ENCODE measurements at places on chromosomes 7 and 10.

- DNase-seq, result no peak
These were observed 131.0 kb upstream of the EEPD1 start for GRCh38 chr7:36021917-36022550.

DNA sequence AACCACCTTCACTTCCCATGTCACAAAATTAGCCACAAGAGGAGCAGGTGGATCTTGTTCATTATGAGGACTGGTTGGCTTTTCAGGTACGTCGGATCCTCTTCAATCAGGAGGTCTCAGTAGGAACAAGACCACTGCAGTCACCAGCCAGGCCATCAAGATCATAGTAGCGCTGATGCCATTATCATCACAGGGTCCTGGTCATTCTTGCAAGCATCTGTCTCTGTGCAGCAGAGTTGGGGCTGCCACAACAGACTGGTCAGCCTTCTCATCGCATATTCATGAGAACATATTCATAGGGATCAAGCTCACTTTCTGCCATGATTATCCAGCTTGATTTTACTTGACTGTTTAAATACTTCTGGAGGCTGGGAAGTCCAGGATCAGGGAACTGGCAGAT is 67.1 kb downstream of the ADCYAP1R1 start:
- DNase-seq, result no peak

DNA sequence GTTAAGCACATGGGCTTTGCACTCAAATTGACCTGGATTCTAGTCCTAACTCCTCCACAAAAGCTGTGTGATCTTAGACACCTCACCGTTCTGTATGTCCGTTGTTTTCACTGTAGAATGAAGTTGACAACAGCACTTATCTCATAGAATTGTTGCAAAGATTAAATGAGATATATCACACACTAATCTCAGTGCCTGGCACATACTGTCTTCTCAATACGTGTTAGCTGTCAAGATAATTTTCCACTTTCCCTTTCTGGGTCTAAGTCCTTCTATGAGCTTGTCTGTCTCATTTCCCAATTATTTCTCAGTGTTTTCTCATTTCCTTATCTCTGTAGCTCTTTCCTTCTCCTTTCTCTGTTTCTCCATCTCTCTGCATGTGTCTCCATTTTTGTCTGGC is 296.6 kb downstream of the KCNMA1 start:
- DNase-seq, result no peak

DNA sequence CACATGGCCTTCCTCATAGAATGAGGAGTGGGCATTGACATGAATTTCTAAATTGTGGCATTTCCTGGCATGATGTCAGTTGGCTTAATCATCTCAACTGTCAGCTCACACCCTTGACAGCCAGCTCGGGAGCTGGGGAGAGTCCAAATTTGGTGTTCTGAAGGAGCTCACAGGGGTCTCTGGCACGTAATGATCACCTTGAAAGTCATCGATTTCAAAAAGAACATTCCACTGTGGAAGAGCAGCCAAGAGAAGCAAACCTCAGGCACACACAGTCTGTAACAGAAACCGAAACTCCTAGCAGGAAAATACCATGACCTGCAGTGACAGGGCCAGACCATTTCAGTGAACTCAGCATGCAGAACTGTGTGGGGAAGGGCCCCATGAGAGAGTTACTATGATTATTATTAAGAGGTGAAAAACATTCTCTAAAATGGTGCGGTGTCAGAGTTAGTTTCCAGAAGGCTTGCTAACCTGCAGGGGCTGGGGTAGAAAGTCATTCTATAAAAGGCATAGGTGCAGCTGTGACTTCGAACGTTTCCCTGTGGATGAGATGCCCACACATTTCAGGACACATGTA is 26.4 kb upstream of the KLF6 start:
- DNase-seq, result peak; percentile 32

- no peak for DNase-seq
These were observed 1.2 kb downstream of the PTEN start for GRCh38 chr10:87864496-87865059.

DNA sequence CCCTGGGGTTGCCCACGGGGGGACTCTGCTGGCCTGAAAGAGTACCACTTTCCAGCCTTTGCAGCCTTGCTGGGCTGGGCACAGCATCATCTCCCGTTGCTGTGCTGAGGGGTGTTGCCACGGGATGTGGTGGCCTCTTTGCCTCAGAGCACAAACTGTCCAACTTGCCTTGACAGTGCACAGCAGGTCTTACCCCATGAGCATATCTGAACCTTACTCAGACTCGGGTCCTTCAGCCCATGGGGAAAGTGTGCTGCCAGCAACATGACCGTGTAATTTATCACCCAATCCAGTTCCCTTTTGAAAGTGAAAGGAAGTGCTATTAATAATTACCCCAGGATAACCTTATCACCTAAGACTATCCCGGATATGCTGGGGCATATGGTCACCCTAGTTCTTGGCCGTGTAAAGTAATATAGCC is 46.8 kb downstream of the TBXAS1 start:
- no peak for DNase-seq

DNA sequence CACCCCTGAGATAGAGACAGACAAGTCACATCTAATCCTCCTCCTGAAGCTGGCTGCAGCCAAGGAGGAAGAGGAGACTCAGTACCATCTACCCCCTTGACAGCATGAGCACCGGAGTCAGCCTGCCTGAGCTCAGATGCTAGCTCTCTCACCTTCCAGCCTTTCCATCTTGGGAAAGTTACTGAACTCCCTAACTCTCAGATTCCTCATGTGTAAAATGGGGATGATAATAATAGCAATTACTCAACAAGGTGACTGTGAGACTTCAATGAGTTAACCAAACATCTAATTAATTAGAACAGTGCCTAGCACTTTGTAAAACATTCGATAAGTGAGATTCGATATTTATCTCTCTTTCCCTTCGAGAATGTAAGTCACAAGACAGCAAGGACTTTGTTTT is 6.4 kb downstream of the KDM7A start:
- DNase-seq, result no peak

DNA sequence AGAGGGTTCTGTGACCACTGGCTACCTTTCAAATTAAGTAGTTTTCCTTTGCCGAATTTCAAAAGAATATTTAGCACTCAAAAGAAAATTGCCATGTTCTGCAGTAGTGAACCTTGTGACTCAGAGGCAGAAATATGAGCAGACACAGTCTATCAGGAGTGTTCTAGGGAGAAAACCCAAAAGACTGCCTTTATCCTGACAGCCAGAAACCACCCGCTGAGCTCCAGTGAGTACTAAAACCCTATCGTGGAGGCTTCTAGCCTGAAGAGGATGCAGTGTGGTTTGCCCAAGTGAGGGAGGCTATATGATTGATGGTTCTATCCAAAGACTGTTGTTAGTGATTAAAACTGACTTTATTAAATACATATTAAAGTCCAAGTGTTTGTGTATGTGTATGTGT is 21.9 kb downstream of the CHRM2 start:
- no peak for DNase-seq

DNA sequence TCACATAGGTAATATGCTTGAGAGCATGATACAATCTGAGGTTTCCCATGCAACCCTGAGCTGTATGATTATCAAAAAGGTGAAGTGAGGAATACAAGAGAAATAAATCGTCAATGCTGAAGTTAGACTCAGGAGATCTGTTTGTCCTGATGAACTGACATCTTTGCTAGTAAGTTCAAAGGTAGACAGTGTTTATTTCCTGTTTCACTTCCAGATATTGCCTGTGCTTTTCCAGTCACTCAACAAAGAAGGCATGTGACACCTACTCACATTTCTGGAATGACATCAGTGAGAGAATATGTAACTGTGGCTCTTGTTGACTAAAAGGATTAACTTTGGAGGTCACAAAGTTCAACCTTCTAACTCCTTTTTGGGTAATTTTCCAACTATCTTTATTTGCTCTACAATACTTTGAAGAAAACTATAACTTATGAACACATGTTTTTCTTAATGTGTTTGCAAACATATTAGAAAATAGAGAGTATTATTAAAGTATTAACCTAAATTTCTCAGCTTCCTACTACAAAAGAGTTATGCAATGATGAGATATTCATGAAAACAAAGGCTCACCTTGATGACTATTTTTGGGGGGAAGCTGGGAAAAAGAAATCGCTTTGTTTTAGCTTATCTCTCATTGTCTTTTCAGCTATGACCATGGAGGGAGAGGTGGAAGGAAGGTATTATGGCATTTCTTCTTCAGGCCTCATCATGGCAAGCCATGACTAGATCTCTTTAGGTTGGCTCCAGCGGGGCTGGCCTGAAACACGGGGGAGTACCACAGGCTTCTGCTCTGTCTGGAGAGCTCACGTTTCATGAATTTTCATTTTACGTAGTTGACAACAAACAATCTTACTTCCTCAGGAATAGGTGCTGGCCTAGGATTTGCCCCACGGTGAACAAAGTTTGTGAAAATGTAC is 214.7 kb upstream of the SLC26A5 start:
- no peak for DNase-seq

DNA sequence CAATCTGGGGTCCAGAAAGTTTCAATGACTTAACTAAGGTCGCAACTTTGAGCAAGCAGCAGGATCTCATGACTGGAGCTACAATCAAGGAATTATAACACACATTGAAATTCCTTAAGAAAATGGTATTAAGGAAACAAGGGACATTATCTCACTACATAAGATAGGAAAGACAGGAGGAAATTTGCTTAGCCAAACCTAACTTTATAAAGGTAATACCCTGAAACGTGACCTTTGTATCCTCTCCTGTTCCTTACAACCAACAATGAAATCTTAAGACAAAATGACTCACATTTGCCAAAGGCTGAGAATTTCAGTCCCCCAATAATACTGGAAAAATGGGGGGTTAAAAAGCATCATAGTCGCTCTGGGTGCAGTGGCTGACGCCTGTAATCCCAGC is 218.9 kb upstream of the LYZL1 start:
- DNase-seq, result no peak

DNA sequence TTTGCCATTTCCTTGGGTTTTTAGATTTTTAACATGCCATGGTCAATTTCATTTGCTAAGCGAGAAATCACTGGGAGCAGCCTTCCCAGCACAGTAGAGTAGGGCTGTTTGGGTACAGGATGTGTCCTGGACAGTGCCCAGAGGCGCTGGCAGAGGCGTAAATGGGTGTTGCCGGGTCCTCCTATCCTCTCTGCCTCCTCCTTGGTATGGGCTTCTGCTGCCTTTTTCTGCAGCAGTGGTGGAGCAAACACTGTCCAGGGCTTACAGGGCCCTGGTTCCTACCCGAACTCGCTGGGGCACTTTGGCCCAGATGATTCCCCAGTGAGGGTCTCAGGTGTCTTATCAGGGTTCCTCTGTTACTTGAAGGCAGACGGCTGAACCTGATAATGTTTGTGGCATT is 298.3 kb downstream of the RPS24 start:
- no peak for DNase-seq

GRCh38 chr7:73683788-73684693 is 644 bp downstream of the BUD23 start:
- no peak for DNase-seq

DNA sequence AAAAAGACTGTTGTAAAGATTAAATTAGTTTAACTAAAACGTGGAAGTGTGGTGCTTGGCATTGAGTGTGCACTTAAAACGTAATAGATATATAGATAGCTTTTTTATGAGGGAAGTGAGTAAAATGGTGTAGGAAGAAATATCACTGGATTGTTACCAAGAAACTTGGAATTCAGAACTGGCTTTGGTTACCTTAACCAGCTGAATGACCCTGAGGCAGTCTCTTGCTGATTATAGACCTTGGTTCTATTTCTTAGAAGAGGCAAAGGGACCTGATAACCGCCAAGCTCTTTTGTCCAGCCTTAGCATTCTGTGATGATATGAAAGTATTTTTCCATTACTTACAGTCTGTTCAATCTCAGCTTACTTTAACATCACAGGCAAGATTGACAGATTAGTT is 3.8 kb downstream of the REEP3 start:
- no peak for DNase-seq

DNA sequence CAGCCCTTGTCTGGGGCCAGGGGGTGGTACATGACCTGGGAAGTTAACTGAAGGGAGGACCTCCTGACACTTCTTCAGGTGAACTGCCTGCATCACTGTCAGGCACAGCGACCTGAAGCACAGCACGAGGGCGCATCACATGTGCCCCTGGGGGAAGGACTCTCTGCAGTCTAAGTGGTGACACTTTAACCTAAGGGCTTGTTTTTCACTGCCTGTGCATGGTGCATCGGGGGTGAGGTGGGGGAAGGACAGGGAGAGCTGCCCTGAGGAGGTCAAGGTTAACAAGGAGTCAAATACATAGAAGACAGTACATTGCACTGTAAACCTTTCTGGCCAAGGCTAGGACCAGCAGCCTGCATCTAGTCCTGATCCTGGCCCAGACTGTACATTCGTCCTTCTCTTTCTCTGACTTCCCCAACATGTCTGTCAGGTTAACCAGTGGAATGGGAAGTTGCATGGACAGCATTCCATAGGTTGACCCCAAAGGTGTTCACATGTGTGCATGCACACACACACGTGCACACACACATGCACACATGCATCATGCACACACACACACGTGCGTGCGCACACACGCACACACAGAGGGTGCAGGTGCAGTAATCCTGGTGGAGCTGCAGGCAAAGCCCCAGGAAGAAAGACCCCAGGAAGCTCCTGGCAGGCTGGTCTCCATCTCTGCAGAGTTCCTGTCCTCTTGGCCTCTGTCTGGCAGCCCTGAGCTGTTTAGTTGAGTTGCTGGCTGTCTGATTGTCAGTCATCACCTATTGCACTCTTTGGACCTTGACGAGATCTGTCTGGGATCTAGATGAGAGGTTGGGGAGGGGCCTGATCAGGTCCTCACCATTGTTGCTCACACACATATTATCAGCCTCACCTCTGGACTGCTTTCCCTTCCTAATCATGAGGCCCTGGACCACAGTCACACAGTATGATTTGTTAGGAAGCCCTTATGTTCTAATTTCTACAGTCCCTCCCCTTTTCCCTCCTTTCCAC is 37.8 kb downstream of the WDFY4 start:
- DNase-seq, result no peak

DNA sequence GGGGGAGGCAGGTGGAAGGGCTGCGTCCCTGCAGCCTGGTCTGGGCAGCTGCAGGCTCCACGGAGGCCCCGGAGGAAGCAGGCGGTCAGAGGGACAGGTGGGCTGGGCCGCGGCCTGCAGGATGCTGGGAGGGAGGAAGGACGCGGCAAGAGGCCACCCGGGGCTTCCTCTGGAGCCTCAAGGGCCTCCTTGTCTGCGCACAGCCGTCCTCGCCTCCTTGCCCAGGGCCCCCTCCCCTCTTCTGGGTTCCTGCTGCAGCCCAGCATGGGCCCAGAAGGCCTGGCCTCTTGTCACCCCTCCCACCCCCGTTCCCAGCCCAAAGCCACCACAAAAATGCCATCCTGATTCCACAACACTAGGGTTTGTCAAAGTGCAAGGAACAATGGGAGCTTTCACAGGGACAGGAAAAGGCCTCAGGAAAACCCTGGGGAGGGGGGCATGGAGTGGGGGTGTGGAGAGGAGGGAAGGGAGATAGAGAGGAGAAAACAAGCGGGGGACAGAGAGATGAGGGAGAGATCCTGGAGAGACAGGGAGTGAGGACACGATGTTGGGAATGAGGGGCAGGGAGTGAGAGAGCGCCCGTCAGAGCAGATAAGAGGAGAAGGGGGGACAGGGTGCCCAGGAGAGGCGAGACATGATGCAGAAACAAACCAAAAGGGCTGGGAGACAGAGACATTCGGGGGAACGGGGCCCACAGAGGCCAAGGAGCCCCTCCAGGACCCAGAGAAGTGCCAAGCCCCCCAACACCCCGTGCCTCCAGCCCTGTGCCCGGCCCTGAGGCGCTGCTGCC is 41.8 kb downstream of the ZCCHC24 start:
- DNase-seq, result no peak

GRCh38 chr7:159033956-159034355 is 110.7 kb downstream of the VIPR2 start:
- DNase-seq, result no peak

Measured in CD8-positive, alpha-beta memory T cell (primary cell).